Stimulated activated CD4-positive, alpha-beta T cell treated with anti-CD3 and anti-CD28 coated beads, Interleukin-15, amount 100 ng/mL, for 1 hour (primary cell): ENCODE measurements at places on chromosomes 1 and 21.

DNA sequence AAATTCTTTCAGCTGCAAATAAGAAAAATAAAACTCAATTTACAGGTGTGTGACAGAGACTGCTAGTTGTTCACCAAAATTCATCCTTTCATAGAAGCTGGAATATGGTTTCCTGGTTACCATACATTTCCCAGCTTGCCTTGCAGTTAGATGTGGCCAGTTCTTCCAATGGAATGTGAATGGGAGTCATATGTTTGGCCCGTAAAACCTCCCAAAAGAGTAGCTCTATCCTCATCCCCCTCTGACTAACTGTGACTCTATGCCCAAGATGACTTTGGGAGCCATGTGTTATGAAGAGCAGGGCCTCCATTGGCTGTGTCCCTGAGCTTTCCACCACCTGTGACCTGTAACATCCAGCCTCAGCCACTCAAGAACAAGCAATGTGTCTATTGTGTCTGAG, 90.6 kb upstream of the NGF start:
- DNase-seq = no peak

GRCh38 chr1:197510691-197511378, 242.8 kb downstream of the CRB1 start:
- DNase-seq = no peak

- no peak for DNase-seq
These were observed 23.2 kb downstream of the INSL5 start for GRCh38 chr1:66777831-66778230.

DNA sequence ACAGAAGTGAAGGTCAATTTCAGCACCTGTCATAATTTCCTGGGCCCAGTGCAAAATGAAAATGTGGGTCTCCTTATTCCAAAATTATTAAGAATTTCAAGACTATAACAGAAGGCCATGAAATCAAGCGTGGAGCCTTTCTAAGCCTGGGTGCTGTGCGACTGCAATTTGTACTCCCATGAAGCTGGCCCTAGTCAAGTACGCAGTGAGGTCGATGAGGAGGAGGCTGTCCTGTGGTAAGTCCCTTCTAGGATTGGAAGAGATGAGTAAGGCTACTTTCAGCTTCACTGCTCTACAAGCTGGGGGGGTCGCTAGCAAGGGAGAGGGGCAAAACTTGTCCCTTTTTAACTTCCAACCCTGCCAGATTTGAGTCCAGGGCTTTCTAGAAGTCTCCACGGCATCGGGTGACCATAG, 410 bp upstream of the NUDC start:
- no peak for DNase-seq

- DNase-seq = no peak
These were observed 16.7 kb upstream of the AVPR1B start for GRCh38 chr1:206133751-206134415.

DNA sequence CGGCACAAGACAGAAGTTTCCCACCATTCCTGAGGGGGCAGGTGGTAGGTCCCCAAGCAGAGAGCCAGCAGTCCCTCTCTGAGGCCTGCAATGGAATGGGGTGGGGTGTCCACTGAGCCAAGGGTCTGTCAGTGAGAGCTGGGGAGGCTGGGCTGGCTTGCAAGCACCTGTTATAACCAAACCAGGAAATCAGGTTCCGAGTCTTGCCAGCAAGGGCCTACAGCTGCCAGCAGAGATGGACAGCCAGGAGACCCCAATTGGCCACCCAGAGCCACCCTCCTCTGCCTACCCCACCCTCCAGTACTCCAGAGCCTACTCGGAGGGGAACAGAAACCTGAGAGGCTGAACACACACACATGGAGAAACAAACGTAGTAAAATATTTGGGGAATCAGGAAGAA, 32.2 kb downstream of the PSEN2 start:
- DNase-seq = no peak

DNA sequence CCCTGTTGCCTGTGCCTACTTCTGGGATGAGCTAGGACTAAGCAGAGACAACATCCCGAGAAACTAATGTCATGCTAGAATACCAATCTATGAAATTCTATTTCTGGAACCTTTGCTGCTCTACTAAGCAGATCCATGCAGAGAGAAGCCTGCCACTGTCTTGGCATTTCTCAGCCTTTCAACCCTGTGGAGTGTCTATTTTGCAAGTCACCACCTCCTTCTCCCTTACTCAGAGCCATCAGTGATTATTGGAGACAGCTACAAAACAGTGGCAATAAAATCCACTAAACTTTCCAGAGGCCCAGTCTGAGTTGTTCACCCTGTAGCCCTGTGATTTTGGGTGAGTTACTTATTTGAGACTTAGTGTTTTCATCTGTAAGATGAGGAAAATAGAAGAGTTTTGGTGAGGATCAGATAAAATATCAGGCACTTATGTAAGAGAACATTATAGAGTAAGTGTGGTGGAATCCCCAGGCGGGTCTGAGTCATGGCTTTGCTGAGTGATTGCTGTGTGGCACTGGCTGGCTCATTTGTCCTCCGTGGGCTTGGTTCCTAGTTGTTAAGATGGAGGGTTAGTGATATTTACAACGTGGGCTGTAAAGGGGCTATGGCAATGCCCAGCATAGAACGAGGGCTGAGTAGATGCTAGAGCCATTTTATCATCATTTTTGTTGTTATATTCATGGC, 61.1 kb downstream of the FMN2 start:
- no peak for DNase-seq
